ENCODE measurements at places on chromosomes 5 and 9.

DNA sequence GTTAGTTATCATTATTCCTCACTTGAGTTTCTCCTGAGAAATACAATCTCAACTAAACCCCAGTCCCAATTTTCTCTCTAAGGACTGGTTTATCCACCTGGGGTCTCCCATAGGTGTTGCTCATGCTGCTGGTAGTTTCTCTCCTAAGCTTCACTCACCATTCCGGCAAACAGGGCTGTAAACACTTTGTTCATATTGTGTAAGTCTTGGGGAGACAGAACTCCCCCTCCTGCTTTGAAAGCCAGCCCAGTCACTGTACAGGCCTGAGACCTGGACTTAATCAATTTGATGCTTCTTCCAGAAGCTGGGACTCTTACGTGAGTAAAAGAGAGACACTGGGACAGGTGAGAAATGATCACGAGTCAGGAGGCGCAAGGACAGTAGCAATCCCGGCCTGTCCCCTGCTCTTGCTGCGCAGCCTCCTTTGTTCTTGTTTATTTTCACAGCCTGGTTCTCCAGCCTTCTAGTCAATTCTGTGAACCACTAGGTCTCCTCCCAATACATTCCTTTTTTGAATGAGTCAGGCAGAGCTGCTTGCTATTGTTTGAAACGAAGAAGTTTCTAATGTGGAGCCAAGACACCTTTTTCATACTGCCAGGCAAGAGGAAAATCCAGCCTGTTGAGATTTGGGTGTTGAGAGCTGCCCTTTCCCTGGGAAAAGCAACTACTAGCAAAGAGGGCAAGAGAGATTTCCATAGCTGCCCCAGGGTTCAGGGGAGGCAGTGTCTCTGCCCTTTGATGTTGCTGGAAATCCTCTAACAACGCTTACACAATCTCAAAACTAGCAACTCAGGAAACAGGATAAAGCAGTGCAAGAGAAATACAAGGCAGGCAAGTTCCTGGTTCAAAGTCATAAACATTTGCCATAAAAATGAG lies 9.2 kb upstream of the SHROOM1 start:
- no peak for DNase-seq

GRCh38 chr9:118395415-118395814 lies 691.2 kb downstream of the TLR4 start:
- DNase-seq, result no peak

DNA sequence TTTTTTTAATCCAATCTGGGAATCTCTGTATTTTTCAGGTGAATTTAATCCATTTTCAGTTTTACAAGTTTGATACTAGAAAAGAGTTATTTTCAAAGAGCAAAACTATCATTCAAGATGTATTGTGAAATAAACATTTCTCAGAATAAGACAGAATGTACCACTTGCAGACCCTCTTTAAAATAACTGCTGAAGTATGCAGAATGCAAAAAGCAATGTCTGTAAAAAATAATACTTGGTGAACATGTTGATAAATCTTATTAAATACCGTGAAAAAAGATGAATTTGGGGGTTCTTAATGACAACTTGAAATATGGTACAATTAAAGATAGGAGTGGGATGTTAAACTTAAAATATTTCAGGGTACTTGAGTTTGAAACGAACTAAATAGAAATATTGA lies 26.1 kb upstream of the RASA1 start:
- DNase-seq, result no peak

GRCh38 chr5:78162253-78162862 lies 132.1 kb downstream of the AP3B1 start:
- DNase-seq, result no peak

- DNase-seq, result no peak
These were observed 22.2 kb upstream of the TMEM161B start for GRCh38 chr5:88290801-88291200.

Data from GM12892 (cell line).